Kidney epithelial cell (primary cell): ENCODE measurements at places on chromosomes 6 and 20. TPM values are rescaled to one million over a fixed set of nuclear protein-coding genes. Genes with fewer than 3 reads are reported as not detected.

PDYN gene
- not detected in 2 replicates for total RNA-seq

DNA sequence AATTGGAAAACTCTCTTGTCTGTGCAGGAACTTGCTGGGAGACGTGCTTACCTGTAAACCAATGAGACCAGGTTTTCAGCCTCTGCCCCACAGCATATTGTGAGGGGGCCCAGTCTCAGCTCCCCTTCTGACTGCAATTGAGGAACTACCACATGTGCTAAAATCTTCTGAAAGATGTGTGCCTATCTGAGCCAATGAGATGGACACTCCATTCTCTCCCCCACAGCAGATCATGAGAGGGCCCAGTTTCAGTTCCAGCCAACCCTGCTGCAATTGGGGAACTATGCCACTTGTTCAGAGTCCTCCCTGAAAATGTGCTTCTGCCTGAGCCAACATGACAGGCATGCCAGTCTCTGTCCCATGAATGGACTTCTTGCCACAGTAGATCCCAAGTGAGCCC is 20.9 kb upstream of the PI3 start:
- DNase-seq = no peak

- DNase-seq = no peak
Measured at GRCh38 chr6:23690453-23691049, 435.5 kb upstream of the NRSN1 start.

BICRAL gene
- 5.2 and 7.1 TPM in 2 replicates for total RNA-seq

DNA sequence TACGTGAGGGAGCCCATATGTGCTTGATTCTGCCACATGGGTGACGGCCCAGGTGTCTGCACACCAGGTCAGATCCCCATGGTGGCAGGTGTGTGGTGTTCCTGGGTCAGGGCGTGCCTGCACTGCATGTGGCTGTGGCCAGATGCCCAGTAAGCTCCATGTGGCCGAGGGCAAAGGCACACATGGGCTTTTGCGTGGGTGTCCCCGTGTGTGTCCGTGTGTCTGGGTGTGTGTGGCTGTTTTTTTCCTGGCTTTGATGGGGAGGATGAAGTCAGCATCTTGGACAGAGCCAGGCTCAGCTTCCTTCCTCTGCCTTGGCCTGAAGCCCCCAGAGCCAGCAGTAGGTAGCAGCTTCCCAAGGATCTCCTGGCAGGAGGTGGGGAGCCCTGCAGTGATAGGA is 1.5 kb upstream of the TNXB start:
- DNase-seq = no peak

DNA sequence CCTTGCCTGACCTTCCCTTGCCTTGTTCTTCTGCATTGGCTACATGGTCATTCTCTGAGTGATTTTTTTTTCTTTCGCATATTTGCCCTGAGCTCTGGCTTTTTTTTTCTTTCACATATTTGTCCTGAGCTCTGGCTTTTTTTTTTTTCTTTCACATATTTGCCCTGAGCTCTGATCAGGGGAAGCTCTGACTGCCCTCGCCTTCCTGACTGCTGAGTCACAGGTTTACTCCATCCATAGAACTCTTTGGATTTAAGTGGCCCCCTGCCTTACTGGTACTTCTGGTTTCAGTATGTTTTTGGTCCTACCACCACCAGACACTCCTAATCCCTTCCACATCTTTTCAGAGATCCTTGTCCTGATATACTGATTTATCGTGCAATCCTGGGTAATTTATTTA is 201.1 kb downstream of the OGFRL1 start:
- DNase-seq = peak; percentile 83

CD93 gene
- total RNA-seq = 1.0 and 1.3 TPM in 2 replicates

MATN4 gene
- not detected in 2 replicates for total RNA-seq

SLC17A2 gene
- total RNA-seq = not detected in 2 replicates

DNA sequence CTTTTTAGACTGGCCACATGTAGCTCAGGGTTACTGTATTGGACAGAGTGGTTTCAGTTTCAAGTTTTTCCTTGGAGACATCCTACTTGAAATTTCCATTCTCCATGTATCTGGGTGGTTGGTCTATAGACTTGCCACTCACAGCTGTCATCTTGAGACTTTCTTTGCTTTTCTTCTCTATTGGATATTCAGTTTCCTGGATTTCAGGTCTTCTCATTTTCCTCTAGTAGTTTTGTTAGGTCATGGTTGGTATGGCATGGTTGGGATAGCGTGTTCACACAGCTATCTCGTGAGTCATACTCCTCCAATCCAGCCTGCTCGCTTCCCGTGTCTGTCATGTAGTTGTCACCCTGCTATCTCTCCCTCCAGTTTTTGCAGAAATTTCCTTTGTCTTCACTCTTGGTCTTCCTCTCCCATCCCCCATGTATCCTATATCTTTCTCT is 48.3 kb downstream of the PTPN1 start:
- DNase-seq = peak; percentile 86

DNA sequence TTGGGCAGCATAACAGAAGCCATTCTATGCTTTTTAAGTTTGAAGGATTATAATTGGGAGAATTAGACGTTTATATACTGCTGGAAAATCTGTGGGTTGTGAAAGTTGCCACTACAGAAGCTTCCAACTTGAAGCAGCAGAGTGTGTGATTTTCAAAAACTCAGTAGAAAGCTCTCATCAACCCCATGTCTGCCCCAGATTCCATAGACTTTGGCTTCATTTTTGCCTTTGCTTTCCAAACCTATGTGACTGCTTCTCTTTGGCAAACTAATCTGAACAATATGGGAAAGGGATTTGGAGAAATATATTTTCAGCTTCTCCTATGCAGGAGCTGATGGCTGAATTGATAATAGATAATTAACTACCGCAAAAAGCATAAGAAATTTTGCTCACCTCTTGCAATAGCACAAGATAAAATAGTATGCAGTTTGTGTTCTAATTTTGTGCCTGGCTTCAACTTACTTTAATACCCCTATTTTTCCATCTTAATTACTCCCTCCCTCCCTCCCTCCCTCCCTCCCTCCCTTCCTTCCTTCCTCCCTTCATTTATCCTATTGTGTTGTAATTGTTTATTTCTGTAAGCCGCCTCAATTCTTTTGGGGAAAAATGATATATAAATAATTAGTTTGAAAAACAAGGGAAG is 214.1 kb upstream of the HS3ST5 start:
- DNase-seq = no peak

ARMC12 gene
- 0.29 TPM in 1 of 2 replicates, not detected in the other for total RNA-seq

- no peak for DNase-seq
Measured at GRCh38 chr20:32527447-32528055, 57.6 kb downstream of the NOL4L start.

SLC22A2 gene
- total RNA-seq = 0.04 TPM in 1 of 2 replicates, not detected in the other

DNA sequence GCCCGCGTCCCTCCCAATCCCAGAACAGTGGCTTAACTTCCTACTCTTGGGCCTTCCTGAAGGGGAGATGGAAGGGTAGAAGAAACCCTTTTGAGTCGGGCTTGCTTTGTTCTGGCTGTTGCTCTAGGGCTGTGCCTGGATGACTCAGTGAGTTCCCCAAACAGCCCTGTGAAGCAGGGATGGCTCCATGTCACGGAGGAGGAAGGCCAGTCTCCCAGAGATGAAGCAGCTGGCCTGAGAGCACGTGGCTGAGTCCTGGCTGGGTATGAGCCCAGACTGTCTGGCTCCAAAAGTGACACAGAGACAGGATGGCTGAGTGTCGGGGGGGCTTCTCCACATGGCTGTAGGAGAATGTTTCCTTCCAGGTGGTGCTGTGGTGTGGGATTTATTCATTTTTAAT is 4.6 kb downstream of the SYTL3 start:
- DNase-seq = no peak

DNA sequence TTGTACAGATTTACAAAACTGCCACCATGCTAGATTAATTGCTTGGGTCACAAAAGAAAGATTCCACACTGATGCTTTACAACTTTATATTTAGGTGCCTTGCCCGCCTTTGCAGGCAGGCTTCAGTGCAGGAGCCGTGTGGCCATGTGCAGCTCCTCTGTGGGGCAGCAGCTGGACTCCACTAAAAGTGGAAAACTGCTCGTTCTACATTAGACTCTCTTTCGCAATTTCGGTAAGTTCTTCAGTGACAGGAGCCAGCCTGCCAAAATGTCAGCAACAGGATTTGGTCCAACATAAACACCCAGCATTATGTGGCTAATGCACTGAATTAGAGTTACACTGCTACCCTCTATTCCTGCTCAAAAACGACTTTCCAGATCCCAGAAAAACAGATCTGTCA is 174.4 kb upstream of the KCNK16 start:
- no peak for DNase-seq

DNA sequence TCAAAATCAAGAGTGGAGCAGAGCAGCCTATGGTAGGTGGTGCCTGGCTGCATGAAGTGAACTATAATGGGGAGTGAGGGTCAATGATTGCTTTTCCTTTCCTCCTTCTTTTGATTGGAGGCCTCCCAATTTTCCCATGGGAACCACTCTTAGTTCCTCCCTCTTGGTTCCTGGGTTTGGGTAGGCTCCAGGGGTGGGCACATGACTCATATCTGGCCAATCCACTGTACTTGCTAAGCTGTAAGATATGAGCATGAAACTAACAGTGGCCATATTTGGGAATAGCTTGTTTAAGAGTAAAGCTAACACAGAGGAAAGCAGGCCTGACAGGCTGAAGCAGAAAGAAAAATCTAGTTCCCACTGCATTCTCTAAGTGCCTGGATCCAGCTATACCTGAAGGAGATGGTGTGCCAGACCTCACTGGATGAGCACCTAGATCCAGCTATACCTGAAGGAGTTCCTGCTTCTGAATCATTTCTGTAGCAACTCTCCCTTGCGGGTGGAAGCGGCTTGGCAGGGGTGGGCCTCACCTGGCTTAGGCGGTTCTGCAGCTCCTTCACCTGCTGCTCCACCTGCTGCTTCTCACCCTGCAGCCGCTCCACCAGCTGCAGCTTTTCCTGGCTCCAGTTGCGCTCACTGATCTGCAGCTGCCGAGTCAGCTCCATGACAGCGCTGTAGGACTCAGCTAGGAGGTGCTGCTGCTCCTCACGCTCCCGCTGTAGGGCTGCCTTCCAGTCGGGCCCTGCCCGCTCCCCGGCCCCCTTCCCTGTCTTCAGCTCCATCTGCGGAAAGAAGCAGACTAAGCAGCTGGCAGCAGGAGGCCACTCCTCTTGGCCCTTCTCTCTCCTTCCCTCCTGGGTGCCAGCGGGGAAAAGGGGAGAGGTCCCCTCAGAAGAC is 29.0 kb upstream of the DSN1 start:
- DNase-seq = no peak

DNA sequence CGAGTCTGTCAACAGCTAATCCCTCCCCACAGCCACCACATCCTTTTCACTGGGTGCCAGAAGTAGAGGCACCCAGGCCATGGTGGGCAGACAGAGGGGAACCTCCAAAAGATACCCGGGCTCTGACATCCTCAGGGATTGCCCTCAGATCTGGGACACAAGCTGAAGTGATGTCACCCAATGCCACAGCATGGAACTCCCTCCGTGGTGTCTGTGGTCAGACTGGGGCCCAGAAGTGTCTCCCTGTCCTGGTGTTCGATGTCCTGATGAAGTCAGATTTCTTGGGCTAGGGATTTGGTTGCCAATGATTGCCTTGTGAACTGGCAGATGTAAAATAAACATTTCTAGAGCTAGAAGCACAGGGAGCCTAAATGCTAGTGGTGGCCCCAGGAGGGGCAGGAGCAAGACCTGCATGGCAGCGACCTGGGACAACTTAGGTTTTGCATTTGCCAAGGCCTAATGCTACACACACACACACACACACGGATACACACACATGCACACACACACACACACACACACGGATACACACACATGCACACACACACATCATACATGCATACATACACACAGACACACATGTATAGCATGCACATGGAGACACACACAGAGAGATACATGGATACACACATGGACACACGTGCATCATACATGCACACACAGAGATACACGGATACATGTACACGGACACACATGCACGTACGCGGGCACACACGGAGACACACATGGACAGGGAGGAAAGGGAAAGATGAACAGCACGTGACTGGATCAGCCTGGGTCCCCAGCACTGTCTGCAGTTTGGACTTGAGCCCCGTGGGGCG is 221.0 kb downstream of the NFATC2 start:
- DNase-seq = no peak

LHFPL5 gene
- not detected in 2 replicates for total RNA-seq

GRCh38 chr20:10807013-10807412 is 133.2 kb upstream of the JAG1 start:
- no peak for DNase-seq

DNA sequence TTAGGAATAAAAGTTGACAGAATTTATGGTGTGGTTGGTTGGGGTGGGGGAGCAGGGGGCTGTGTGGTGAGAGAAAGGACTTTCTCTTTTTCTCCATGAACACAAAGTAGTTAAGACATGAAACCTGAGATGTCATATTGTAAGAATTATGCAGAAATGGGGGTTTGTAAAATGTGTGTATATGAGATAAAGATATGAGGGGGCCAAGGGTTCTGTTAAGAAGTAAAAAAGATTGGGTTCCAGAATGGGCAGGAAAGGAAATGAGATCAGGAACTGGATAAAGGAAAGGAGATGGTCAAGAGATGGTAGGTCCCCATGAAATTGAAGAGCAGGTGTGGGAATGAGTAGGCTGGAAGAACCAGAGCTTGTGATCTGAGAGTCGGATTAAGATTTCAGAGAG is 9.7 kb downstream of the RNF146 start:
- no peak for DNase-seq

SNHG17 gene
- 34.2 and 47.6 TPM in 2 replicates for total RNA-seq

DNA sequence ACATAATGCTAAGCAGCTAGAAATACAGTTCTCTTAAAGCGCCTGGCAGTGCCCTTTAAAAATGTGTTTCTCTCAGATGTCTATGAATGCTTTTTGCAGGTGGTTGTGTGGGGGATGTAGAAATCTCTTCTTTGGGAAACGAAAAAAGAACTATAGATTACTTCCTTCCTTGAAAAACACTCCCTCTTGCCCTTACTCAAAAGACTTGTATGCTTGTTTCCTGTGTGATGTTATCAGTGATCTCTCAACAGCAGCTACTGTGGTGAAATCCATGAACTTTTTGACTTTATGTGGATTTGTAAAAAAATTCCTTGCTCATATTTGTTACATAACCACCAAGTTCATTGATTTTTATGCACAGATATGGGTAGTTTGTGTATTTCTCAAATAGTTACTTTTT is 916.5 kb downstream of the QKI start:
- DNase-seq = no peak

MUC22 gene
- not detected in 2 replicates for total RNA-seq

DNA sequence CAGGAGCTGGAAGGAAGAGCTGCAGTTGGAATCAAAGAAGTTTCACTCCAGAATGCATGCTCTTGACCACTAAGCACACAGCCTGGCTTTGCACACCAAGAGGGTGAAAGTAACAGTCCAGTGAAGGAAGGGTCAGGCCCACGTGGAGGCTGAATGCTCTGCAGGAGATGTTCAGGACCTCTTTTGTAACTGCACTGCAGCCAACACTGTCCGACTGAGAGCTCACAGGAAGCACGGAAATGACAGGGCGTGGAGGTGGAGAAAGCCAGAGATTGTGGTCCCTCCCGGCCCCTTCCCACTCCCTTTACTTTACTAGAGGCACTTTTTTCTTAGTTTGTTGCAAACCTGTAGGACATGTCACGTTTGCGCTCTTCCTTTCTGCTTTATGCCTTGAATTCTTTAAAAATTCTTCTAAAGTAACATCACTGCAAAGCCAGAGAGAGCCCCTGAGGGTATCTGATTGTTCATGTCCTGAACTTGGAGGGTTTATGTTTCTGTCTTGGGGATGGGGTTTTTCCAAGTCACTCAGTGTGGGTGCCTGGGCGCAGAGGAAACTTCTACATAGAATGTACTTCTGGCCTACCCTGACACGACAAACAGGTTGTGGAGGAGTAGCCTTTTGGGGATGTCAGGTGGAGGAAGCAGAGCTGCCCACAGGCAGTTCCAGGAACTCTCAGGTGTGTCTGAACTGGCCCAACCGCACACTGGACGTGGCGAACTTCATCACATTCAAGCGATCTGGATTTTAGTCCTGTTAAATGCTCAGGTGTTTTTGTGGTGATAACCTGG is 40.9 kb downstream of the JAG1 start:
- no peak for DNase-seq

GRCh38 chr6:123770247-123770949 is 33.3 kb upstream of the NKAIN2 start:
- no peak for DNase-seq
